ENCODE measurements at places on chromosomes 1 and 21.

DNA sequence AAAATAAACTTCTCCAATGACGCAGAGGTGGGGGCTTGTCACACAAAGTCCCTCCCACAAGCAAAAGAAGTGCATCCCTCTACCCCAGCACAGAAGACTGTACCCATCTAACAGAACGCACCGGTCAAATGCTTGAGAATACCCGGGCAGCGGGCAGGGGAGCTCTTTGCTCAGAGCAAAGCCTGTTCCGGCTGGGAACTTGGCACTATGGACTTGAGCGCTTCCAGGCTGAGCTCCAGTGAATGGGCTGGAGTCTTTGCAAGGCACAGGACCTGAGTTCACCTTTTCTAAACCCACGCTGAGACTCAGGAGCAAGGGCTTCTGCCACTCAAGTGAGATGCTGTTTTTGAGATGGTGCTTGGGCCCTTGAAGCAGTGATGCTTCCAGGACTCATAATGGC is 20.3 kb downstream of the RHBG start:
- DNase-seq = no peak

DNA sequence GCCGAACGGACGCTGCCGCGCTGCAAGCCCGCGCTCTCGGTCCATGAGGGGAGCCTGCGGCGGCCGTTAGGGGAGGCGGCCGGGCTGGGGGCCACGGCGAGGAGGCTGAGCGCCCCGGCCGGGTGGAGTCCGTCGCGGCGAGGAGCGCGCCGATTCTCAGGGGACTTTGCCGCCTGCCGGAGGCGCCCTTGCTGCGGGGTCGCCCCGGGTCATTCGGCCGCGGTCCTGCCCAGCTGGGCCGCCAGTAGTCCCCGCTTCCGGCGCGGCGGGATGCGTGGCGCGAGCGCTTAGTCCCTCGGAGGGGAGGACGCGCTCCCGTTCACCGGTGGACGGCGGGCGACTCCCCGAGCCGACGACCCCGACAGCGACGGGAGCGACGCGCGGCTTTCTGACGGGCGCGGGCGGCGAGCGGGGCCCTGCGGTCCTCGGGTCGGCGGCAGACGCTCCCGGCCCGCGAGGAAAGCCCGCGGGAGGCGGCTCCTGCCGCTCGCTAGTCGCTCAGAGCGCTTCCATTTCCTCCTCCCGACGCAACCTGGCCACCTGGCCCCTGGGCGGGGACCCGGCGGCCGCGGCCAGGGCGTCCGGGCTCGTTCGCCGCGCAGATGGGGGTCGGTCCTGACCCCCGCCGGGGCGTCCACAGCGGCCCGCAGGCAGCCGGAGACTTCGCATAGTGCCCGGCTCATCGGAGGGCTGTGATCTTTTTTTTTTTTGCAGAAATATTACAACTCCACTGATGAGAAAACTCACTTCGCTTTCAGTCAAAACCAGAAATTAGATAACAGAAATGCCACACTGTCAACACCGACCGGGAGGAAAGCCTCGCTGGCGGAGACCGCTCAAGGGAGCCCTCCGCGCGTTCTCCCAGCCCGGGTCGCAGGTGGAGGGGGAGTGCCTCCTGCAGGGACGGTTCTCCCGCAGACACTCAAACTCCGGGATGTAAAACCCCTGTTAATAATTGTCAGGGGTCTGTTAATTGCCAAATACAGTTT is 641 bp upstream of the ZBTB21 start:
- no peak for DNase-seq

DNA sequence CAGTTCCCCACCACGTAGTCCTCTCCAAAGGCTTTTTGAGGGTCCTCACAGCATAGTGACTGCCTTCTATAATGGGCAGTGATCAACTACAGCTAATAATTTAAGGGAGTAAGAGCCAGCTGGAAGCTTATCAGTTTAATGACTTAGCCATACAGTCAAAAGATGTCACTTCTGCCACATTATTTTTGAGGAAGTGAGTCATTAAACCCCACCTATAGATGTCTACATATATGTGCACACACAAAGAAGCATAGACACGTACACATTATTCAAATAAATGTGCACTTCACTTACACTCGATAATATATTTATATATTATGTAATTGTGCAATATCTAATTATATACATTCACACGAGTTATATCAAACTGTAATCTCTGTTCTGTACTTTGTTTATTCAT is 1704.7 kb downstream of the KCNT2 start:
- DNase-seq = no peak

GRCh38 chr1:62361431-62361830 is 42.2 kb upstream of the KANK4 start:
- no peak for DNase-seq

- no peak for DNase-seq
These were observed 55.6 kb downstream of the TCP10L start for GRCh38 chr21:32529679-32530078.
